EH (cell line): ENCODE measurements at places on chromosomes 12 and 14.

DNA sequence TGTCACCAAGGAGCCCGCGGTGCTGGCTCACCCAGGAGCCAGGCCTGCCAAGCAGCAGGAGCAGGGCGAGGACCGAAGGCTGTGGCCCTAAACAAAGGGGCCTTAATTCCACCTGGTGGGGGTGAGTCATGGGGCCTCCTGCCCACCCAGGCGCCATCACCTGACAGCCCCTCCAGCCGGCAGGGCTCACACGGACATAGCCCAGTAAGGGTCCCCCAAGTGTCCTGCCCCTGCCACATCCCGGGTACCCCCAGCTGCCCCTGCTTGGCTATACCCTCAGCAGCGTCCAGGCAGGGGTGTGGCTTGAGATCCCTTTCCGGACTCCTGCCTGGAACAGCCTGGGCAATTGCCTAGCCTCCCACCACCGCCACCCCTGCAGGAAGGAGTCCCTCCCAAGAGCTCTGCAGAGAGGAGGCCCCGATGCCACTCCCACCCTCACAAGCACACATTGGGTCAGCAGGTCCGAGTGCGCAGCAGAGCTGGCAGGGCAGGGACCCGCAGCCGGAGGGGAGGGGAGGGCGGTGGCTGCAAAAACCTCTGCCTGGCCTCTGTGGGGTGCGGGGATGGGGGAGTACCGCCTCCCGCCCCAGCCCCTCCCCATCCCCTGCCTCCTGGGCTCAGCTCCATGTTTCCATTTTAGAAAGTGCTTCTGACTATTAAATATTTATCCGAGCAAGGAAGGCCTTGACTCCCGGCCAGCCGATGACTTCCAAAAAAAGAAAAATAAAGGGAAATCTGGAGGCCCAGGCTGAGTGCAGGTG lies 4.6 kb downstream of the AHNAK2 start:
- peak; percentile 87 for DNase-seq

- no peak for DNase-seq
These were observed 95.3 kb downstream of the FGD4 start for GRCh38 chr12:32494656-32495055.

- DNase-seq = no peak
These were observed 152.2 kb downstream of the CHST11 start for GRCh38 chr12:104608998-104609397.

- DNase-seq = no peak
These were observed 72.4 kb downstream of the FERMT2 start for GRCh38 chr14:52878469-52878868.

DNA sequence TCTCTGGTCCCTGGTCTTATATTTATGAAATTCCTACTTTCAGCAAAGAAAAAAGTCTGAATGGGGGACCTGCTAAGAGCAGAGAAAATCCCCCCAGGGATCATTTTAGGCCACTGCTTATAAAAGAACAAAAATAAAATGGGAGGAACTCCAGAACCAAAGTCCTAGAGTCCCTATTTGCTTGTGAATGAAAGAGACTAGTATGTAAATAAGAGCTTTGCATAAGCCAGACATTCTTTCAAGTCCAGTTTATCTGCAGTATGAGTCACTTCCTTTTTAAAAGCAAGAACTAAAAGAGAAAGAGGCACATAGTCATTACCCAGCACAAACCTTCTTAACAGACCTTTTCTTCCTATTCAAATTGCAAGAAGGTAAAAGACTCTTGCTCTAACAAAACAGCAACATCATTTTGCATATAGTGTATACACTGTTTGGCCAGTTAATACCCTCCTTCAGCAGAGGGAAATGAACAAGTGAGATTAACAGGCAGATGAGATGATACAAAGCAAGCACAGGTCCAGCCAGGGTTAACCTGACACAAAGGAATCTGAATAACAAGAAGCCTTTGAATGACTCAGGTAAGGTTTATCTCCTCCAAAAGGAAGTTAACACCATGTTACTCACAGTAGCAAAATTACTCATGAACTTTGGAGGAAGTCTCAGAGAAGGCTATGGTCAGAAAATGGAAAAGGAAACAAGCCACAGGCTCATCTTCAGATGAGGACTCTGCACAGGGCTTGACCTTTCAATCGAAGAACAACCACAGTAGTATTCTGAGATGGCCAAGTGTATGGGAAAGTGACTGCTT lies 87.3 kb downstream of the PHLDA1 start:
- peak; percentile 89 for DNase-seq

- no peak for DNase-seq
These were observed 60.5 kb downstream of the SLC38A1 start for GRCh38 chr12:46208370-46208769.

DNA sequence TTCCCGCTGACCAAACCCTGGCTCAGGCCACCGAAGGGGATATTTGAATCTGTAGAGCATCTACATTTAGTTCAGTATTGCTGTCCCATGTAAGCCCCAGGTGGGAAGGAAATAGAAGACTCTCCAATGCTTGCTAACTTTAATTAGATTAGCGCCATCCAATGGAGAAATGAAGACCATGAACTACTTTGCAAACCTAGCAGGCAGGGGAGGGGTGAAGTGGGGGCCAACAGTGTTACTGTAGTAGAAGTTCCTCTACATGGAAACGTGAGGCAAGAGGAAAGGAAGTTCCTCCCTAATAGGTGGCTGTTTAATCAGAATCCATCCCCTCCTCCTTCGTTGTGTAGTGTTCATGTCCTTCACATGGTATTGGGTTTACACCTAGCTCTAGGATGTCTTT lies 9.3 kb upstream of the DENND5B start:
- no peak for DNase-seq

DNA sequence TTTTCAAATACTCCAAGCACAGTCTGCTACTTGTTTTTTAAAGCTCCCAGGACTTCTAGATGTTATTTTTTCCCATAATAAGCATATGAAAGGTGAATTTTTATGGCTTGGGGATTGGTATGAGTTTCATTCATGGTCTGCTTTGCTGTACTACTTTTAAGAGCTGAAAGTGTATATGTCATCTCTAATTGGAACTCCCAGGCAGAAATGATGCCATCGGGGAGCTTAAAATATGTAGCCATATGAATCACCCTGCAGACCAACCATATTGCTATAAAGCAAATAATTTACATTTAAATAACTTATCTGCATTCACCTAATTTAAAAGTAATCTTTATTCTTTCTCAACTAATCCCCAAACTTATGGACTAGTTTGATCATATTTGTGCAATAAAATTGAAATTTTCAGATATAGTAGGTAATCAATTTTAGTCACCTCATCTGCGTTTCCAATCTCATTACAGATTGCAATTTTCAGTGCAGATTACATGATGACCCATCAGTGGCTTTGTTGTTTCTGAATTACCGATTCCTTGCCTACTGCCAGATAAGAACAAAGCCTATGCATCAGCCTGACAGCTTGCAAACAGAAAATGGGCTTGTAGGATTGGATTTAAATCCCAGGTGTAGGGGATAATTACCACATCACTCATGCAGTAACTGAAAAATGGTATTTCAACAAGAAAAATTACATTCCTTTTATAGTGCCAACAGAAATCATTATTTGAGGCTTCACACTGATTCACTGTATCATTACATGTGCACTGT lies 689.4 kb downstream of the NOVA1 start:
- DNase-seq = no peak

DNA sequence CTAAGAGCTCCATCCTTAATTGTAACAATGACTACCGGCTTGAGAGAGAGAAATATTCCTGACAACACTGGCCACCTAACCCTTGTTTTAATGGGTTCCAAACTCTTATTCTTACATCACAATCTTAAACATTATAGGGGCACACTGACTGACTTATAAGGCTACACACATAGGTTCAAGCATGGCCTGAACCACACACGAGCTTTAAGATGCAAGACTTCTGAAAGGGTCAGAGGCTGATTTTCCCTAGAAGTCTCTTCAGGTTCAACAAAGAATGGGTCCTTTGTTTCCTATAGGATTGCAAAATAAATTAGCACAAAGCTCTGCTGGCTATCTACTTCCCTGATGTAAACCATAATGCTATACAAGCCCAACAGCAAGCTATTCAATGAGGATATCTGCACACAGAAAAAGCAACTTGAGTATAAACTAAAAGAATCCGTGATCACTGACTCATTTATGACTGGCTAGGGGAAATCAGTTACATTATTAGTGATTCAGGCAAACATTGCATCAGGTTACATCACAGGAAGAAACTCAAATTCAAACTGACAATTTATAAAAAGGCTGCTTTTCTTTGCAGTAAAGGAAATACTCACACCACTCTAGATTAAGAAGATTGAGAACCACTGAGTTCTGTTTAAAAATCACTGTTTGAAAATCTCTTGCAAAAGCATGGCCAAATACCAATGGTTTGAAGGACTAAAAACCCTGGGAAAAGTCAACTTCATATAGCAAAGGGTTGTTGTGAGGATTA lies 8.5 kb downstream of the BTG1 start:
- peak; percentile 92 for DNase-seq

DNA sequence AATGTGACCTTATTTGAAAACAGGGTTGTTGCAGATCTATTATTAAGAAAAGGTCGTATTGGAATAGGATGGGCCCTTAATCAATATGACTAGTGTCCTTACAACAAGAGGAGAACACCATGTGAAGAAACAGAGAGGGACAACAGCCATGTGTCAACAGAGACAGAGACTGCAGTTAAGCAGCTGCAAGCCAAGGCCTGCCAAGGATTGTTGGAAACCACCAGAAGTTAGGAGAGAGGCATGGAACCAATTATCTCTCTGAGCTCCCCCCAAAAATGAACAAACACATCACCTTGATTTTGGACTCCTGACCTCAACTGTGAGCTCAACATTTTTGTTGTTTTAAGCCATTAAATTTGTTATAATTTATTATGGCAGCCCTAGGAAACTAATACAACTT lies 214.6 kb upstream of the PRKD1 start:
- peak; percentile 27 for DNase-seq

GRCh38 chr12:27343255-27344000 lies 10.8 kb downstream of the BMAL2 start:
- peak; percentile 93 for DNase-seq

DNA sequence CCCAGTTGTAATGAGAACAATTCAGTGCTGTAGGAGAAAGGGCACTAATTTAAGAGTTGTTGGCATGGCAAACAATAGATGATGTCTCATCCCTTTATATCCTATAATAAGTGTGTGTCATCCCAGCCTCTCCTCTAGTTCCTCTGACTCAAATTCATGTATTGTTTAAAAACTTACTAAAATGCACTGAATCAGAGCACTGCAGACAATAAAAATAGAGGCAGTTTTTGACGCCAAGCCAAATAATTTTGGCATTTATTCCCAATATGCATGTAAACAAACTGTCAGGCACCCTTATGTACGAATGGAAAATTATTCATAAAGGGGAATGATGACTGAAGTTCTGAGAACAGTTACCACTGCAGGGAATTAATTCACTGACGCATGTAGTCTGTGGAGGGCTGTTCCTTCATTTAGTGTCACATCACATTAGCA lies 57.9 kb upstream of the TMX1 start:
- peak; percentile 22 for DNase-seq

GRCh38 chr14:103172921-103173320 lies 49.7 kb downstream of the TNFAIP2 start:
- no peak for DNase-seq

DNA sequence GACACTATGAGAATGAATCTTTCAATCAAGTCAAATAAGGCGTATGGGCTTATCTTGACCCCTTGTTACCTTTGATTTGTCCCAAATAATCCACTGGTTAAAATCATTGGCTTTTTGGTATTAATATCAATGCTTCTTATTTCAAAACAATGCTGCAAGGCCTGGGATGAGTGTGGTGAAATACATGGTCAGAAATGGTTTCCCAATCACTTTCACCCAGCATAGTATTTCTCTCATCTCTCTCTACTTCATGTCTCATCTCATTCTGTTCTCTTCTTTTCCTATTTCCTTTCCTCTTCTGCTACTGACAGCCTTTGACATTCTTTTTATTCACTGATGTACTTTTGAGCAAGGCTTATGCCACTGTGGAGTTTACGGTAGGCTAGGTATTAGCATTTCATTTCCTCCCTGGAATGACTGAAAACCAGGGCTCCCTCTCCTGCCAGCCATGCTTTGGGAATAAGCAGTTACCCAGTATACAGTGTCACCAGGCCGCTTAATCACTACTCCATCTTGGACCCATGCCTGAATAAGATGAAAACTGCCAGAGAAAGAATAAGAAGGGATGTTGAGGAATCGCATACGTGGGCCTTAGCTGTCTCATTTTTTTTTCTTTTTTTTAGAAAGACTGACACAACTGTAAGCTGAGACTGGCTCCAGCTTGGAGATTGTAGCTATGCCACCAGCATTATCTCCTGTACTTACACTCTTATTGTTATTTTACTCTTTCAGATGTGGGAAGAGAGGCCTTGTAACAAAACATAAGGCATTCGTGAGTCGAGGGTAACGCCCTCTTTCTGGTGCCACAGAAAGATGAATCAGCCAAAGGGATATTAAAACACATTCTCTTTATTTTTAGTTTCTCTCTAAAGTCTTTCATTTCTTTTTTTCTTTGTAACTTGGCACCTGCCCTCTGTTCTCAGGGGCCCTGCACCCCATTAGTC lies 53.5 kb downstream of the IGF1 start:
- peak; percentile 65 for DNase-seq

DNA sequence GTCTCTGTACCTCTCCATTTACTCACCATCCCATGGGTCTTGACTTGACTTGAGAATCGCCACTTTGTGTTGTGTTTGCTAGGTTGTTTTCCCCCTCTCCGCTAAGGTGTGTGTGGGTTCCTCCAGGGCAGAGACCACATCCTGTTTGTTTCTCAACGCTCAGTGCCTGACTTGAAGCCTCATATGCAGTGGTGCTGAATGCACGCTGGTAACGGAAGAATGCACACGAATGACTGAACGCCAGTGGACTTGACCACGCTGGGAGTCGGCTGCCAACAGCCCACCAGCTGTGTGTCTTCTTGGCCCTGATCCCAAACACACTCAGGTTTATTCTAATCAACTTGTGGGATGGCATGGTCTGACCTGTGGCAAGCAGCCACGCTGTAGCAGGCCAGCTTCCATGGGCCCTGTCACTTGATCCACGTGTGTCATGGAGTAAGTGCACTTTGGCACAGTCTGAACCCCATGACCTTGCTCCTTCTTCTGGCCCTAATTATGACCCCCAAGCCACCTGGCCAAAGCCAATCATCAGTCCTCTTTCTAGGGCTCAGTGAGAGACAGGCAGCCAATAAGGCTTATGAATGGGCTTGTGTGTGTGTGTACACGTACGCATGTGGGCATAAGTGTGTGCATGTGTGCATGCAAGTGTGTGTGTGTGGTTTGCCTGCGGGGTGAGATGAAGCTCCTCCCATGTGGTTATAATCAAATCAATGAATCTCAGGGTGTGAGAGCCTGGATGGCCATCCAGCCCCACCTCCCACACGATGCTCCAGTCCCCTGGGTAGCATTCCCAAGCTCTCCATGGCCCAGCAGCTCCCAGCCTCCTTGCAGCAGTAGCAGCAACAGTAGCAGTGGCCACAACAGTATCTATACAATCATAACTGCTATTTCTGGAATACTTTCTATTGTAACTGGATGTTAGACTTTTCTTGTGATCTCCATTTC lies 6.4 kb upstream of the TC2N start:
- DNase-seq = no peak
